Inflammatory macrophage treated with lipopolysaccharide for 1 hour (primary cell): ENCODE measurements at places on chromosomes 2 and 18.
A peak's percentile ranks its signal among the peaks of the same experiment; 100 is the strongest.

DNA sequence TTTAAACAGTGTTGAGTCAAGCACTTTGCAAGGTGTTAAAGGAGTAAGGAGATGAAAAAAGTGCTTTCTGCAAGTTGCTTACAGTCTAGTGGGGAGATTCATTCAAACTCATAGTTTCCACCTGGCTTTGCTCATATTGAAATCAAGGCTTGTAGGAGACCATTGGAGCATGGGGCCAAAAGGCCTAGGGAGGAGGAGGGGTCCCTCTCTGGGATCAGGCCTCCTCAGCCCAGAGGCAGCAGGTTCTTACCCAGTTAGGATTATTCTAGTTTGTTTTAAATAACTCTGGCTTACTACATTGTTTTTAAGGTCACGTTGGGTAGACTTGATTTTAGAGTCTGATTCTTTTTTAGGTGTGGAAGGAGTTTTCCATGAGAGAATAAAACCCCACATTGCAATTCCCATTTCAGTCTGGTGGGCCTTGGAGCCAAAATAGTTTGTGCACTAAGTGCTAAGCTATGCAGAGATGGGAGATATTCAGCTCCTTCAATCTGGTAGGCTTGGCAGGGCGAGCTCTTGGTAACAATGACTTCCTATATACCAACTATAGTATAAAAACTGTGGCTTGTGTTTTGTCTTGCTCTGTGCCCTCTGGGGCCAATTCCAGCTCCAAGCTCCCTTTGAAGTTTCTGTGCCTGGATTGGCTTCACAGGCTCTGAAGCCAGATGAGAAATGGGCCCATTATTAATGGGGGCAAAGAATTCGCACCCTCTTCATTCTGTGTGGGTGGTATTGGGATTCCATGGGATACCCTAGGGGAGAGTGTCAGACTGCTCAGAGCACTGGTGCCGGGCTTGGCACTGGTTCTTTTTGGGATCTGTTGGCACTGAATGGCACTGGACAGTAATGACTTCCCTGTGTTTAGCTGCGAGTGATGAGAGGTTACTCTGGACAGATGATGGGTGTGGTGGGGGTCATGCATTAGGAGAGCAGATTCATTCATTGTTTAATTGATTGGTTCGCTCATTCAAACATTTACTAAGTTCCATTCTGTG is 301.1 kb downstream of the MYCN start:
- DNase-seq, result no peak

- DNase-seq, result peak; percentile 94
Observed at GRCh38 chr2:112811841-112812306, 24.7 kb downstream of the IL1B start.

GRCh38 chr2:226678422-226678821 is 121.2 kb downstream of the IRS1 start:
- no peak for DNase-seq

DNA sequence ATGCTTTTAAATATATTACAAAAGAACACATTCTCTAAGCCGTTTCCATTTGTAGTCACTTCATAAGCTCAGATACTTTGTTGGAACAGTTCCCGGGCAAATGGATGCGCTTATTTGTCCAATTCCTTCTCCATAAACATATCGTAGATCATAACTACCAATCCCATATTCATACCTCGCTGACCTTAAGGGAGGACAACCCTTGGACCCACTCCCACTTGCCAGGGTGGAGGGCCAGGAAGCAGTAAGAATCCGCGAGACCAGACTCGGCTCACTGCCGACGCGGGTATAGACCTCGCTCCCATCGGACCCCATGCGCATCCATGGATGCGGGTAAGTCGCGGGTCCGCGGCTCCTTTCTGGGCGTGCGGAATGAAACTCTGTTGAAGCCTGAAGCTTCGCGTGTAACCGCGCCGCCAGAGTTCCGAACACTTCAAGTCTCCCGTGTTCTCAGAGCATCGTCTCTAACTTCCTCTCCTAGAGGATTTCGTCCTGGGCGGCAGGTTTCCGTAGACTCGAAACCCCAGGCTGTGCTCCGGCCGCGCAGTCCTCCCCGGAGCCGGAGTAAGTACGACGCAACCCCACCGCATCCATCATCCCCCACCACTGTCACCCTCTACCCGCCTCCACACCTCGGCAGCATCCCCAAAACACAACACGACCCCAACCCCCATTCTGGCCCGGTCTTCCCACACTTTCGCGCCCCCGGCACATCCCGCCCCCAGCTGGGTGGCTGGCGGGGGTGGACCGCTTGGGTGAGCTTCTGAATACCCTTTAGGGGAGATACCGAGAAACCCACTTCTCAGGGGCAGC is 1.1 kb downstream of the DSC3 start:
- no peak for DNase-seq

DNA sequence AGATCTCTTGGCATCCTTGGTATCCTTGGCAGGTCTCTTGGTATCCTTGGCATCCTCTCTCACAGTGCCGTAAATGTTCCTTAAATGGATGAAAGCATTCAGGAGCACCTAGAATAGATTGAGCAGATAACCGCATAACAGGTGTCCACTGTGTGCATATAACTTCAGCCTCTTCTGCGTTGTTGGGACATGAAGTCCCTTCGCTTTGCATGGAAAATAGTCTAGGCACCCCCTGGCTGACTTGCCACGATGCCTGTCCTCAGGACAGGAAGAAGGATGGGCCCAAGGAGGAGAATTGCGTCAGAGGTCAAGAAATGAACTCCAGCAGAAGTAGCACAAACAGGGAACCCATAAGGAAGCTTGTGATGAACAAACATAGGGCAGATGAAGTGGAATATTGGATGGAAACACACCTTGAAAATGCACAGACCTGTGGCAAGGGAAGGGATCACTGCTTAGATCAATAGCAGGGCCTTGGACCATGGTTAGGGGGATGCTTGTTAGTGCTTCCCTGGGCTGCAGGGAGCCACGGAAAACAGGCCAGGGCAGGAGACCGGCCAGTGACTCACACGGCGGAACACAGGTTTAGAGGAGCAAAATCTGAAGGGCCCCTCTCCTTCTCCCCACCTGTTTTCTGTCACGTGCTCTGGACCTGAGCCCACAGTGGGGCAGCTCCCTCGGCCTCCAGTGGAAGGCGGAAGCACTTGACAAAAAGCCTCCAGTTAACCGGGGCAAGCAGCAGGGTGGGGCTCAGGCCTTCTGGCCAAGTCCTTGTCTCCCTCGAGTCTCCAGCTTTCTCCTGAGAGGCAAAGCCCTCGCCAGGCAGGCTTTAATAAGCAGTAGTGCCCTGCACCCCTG is 99.2 kb upstream of the ASAP2 start:
- DNase-seq, result no peak

DNA sequence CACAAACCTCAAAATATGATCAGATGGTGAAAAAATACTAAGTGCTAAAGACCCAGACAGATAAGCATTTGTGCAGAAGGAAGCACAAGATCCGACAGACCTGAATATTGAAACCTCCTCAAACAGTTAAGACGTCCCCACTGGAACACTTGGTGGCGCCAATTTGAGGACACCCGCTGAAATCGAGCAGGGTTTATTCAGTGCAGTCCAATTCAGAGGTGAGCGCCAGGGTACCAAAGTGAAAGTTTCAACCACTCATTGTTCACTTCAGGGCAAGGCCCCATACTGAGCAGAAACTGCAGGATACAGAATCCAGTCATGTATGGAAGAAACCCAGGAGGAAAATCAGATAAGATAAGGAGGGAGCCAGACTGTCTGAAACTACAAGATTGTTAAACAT is 417.6 kb downstream of the LRRTM4 start:
- DNase-seq, result no peak

DNA sequence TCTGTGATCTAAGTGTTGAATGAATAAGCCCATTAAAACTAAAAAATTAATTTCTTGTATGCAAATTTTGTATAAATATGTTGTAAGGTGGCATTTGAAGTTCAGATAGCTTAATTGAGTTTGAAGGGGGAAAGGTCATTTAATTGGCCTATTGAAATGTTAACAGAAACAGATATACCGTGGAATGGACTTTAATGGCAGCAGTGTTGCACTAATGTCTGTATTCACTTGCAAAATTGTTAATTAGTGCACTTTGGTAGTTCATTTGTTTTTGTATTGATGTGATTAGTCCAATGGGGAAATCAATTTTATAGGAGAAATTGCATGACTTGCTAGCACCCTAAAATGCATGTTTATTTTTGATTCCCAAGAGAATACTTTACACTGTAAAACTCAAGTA is 41.8 kb upstream of the OTX1 start:
- DNase-seq, result no peak

- DNase-seq, result no peak
Observed at GRCh38 chr2:2993172-2993692, 384.4 kb downstream of the EIPR1 start.

- DNase-seq, result no peak
Observed at GRCh38 chr2:113922335-113922734, 32.4 kb downstream of the ACTR3 start.

DNA sequence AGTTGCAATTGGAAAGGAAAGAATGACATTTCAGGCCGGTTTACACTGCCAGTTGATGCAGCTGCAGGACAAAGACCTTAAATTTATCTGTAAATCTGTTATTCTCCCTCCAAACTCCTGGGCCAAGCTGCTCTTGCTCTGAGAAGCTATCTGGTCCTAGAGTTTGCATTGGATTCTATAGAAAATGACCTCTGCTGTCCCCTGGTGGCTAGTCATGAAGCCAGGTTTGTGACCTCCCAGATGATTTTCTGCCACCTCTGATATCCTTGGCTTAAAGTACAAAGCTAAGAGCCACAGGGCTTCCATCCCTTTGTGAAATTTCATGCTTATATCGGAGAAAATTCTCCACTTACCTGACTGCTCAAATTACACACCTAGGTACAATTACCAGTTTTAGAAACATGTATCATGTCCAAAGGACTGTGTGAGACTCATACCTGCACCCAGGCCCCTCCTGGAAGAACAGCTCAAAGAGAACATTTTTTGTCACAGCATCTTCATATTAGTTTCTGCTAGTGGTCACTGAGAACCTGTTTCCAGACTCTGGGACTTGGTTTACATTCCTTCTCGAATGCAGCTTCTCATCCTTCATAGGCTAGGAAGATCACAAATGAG is 28.9 kb upstream of the IER3IP1 start:
- peak; percentile 28 for DNase-seq

DNA sequence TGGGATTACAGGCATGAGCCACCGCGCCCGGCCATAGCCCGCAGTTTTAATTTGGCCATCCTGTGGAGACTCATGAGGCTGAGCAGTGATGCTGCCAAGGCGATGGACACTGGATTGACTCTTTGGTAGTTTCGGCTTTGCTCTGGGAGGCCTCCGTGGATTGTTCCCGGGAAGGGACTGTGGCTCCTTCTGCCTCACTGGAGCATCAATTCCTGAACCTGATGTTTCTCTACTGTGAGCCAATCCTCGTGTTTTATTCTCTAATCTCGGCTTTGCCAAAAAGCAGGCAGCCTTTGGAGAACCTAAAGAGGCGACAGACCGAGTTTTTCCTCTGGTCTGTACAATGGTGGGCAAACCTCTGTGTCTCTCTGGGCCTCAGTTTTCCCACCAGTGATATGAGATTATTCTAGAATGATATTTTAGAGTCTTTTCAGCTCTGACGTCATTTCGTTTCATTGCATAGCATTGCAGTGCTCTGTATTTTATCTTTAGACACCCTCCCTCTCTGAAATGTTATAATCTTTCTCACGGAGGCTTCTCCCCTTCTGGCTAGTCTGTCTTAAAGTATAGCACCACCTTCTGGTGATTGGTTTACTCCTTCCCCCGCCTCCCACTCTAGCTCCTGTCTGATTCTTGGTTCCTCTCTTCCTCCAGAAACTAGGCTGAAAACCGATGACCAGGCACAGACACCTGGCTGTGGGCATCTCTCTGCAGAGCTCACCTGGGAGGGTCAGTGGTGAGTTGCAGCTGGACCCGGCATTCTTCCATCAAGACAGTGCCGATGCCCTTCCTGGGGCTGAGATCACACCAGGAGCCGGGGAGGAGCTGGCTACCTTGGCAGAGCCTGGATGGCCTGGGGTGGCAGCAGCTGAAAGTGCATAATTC is 341.3 kb downstream of the MYCN start:
- DNase-seq, result peak; percentile 22
